Stimulated activated CD4-positive, alpha-beta T cell treated with anti-CD3 and anti-CD28 coated beads, Interleukin-4, amount 100 ng/mL, for 48 hours (primary cell): ENCODE measurements at places on chromosomes 2 and 18.

GRCh38 chr2:150824118-150824517 is 336.7 kb upstream of the RND3 start:
- DNase-seq, result no peak

- no peak for DNase-seq
Measured at GRCh38 chr2:96408616-96409015, 73.0 kb downstream of the NCAPH start.

DNA sequence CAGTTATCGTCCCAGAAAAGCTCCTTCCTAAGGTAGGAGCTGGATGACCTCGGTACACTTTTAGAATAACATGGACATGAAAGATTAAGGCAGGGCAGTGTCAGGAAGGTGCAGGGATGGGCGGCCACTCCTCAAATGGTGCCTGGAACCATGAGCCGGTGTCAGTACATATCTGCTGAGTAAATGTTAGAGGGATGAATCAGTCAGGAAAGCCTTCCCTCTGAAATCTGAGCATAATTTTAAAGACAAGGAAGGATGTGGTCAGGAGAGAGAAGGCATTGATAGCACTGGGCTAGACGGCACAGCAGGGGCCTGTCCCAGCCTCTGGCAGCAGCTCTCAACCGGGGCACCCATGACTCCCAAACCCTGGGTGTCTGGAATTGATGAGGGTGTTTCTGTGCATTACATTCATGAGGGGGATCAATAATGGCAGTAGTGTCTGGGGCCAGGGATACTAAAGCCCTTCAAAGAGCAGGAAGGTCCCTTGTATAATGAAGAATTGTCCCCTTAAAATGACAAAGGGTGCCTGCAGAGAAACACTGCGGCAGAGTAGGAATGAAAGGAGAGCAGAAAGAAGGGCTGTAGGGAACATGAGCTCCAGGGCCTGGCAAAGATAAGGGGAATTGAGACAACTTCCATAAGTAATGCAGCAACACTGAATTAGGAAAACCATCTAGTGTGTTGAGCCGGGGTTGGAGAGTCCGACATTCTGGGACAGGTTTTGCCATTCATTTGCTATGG is 162.3 kb upstream of the REV1 start:
- DNase-seq, result no peak

DNA sequence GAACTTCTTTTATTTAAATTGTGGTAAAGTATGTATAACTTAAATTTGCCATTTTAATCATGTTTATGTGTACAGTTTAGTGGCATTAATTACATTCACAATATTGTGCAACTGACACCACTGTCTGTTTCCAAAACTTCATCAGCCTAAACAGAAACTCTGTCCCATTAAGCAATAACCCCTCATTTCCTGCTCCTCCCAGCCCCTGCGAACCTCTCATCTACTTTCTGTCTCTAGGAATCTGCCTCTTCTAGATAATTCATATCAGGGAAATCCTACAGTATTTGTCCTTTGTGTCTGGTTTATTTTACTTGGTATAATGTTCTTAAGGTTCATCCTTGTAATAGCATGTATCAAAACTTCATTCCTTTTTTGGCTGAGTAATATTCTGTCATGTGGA is 75.1 kb downstream of the BOLA3 start:
- DNase-seq, result no peak

DNA sequence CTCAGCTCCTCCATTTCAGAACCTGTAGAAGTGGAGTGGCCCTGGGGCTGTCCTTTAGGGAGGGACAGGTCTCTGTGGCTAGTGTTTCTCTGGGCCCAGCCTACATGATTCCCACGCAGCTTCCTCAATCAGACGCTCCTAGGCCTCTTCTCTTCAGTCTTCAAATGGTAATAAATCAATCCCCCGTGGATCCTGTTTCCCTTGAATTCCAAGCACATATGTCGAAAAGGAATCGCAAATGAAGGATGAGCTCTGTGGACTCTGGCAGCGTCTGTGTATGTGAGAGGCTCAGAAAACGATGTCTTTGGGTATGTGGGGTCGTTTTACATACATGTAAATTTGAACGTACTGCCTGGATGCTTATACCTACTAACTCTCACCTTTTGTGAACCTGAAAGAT is 98.5 kb upstream of the ST8SIA3 start:
- DNase-seq, result no peak

GRCh38 chr2:213251618-213252017 is 32.6 kb upstream of the SPAG16 start:
- DNase-seq, result no peak

GRCh38 chr18:38575648-38576047 is 1010.0 kb upstream of the CELF4 start:
- no peak for DNase-seq

- DNase-seq, result no peak
Measured at GRCh38 chr2:24586955-24587354, 95.9 kb downstream of the NCOA1 start.

GRCh38 chr2:3149441-3150217 is 228.0 kb downstream of the EIPR1 start:
- DNase-seq, result no peak

- no peak for DNase-seq
Measured at GRCh38 chr2:138779406-138779780, 797 bp downstream of the NXPH2 start.

GRCh38 chr2:132813422-132813821 is 143.4 kb upstream of the LYPD1 start:
- no peak for DNase-seq

DNA sequence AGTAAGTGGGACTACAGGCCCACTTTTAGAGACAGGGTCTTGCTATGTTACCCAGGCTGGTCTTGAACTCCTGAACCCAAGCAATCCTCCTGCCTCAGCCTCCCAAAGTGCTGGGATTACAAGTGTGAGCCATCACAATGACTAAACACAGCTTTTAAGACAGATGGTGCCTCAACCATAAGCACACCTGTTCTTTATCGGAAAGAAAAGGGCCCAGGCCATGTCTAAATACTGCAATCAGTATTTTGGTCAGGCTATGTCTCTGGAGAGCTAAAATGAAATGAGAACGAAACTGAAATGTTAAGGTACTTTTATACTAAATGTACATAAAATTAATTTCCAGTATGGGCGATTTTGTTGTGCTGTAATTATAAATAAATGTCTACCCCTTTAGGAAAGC is 69.5 kb upstream of the SPTBN1 start:
- no peak for DNase-seq

- no peak for DNase-seq
Measured at GRCh38 chr18:29871246-29871645, 1171.3 kb downstream of the DSC3 start.

DNA sequence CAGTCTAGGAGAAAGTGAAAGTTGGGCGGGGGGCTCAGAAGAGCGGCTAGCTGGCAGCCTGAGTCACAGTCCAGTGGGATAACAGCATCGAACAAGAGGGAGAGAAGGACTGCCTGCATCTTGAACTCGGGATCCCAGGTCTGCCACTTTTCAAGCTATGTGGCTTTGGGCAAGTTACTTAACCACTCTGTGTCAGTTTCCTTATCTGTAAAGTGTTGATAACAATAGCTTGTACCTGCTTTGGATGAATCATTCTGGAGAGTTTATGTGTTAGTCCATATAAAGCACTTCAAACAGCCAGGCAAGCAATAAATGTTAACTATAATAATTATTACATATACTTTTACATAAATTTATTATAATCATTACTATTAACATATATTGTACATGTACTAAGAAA is 4.6 kb downstream of the DYSF start:
- DNase-seq, result no peak

- DNase-seq, result no peak
Measured at GRCh38 chr2:231727621-231728020, 19.3 kb downstream of the PTMA start.

- DNase-seq, result no peak
Measured at GRCh38 chr18:2147476-2148230, 423.7 kb downstream of the METTL4 start.

GRCh38 chr2:27958711-27959378 is 68.3 kb downstream of the BABAM2 start:
- no peak for DNase-seq

DNA sequence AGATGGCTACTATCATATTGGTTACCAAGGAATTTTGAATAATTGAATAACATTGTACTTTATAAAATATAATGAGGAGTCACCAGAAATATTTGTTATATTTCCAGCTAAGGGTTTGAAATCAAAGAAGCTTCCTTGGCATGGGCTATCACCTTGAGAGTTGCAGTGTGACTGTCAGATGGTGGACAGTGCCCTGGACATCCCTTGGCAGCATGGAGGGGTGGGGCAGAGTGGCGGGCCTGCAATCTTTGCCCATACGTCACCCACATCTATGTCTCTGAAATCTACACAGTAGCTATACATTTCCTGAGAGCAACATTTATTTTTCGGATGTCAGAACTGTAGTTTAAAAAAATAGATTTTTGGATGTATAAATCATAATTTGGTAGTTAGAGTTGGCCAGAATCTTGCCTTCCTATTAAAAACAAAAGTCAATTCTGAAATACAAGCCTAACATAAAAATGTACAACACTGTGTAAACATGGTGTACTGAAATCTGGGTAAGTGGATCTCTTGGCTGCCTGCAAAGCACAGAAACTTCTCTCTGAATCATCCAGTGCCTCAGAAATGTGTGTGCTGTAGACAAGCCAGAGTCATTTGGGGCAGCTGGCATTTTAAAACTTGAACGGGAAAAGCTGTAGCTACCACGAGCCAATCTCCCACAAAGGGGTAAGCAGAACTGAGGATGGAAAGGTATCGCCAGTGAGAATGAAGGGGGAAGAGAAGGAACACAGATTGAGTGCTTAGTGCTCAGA is 124.2 kb upstream of the ARHGAP28 start:
- DNase-seq, result no peak

DNA sequence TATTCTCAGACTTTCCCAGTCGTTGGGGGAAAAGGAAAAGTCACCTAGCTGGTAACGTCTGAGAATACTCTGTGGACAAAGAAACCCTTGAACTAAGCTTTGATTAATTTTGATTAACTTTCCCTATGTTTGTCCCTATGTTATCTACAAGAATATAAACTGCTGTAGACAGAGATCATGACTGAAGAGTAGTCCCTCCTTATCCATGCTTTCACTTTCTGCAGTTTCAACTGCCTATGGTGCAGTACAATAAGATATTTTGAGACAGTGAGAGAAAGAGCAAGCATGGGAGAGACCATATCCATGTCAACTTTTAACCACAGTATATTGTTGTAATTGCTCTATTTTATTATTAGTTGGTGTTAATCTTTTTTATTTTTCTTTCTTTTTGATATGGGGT is 31.8 kb downstream of the TXNL1 start:
- no peak for DNase-seq

GRCh38 chr2:132583666-132584360 is 86.2 kb downstream of the LYPD1 start:
- DNase-seq, result no peak

- DNase-seq, result no peak
Measured at GRCh38 chr2:239778042-239778851, 246.9 kb downstream of the NDUFA10 start.

- no peak for DNase-seq
Measured at GRCh38 chr2:48380208-48380607, 149.7 kb upstream of the STON1 start.

DNA sequence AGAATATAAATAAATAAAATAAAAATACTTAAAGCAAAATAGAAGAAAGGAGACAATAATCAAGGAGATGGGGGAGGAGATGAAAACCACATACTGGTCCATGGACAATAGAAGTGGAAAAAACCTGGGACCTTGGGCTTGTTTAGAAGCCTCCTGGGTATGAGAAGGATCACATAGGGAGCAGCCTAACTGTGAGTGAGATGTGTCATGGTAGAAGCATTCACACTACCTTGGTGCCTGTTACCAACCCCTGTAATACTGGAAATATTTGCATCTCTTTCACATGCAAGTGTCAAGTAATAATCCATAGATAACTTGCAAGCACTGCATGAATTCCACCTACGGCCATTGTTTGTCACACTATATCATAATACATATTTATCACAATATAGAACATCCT is 23.2 kb upstream of the RNF103 start:
- DNase-seq, result no peak

- DNase-seq, result no peak
Measured at GRCh38 chr2:119440873-119441272, 9.2 kb downstream of the TMEM37 start.

DNA sequence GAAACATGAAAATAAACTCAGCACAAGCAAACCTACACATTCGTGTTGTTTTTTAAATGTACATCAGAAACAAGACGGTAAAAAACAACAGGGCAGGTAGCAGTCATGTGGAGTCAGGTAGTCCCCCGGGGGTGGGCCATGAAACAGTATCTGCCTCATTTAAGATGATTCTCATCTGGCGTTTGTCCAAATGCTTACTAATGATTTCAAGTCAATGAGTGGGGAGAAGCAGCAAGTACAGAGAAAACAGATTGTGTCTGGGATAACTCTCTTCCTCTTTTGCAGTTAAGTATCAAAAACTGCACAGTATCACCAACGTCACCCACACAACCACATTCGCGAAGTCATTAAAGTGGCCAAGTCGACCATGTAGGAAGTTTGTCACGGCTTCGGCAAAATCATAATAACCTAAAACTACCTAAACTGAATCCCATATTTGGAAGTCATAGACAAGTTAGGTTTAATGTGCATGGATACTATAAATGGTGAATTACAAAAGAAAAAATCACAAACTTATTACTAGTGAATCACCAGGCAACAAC is 1.3 kb downstream of the LAPTM4A start:
- no peak for DNase-seq

DNA sequence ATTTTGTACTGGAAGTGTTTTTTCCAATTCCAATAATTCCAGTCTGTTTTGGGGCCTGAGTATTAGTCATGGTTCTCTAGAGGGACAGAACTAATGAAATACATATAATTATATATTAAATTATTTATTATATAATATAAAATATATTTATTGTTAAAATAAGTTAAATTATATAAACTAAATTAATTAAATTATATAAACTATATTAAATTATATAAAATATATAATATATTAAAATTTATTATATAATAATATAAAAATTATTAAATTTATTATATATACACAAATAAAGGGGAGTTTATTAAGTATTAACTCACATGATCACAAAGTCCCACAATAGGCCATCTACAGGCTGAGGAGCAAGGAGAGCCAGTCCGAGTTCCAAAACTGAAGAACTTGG is 253.4 kb upstream of the NETO1 start:
- no peak for DNase-seq

GRCh38 chr2:169351725-169352124 is 10.6 kb downstream of the LRP2 start:
- no peak for DNase-seq

DNA sequence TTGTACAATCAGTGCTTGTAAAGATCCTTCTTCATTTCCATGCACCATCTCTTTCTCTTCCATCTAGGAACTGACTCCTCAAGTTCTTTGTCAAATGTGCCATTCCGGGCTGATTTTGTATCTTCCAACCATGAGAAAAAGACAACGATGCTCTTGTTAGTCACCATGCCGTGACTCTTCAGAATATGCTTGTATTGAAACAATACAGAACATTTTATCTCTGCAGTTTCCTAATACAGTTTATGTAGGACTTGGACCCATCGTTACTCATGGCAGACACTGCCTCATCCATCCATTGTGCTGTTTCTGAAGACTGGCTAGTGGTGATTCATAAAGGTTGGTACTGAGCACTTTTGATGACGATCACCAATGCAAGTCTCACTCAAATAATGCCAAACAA is 283.2 kb downstream of the KCNS3 start:
- no peak for DNase-seq
